ENCODE measurements at places on chromosomes 6 and 20.
A peak's percentile ranks its signal among the peaks of the same experiment; 100 is the strongest.

- no peak for DNase-seq
These were observed 33.4 kb downstream of the TRAF3IP2 start for GRCh38 chr6:111572216-111572706.

GRCh38 chr20:62676976-62677375 lies 31.7 kb upstream of the NTSR1 start:
- DNase-seq, result no peak

DNA sequence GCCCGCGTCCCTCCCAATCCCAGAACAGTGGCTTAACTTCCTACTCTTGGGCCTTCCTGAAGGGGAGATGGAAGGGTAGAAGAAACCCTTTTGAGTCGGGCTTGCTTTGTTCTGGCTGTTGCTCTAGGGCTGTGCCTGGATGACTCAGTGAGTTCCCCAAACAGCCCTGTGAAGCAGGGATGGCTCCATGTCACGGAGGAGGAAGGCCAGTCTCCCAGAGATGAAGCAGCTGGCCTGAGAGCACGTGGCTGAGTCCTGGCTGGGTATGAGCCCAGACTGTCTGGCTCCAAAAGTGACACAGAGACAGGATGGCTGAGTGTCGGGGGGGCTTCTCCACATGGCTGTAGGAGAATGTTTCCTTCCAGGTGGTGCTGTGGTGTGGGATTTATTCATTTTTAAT lies 4.6 kb downstream of the SYTL3 start:
- peak; percentile 77 for DNase-seq

- no peak for DNase-seq
These were observed 50.3 kb upstream of the CDKAL1 start for GRCh38 chr6:20483887-20484497.

GRCh38 chr6:99349171-99350141 lies at the start of gene FAXC:
FAXC (minus strand) TSS chr6:99349674; CDS start chr6:99349372, 302 bp downstream.
- DNase-seq, result no peak

GRCh38 chr20:47311211-47311610 lies 45.3 kb downstream of the ZMYND8 start:
- no peak for DNase-seq

GRCh38 chr6:132934496-132934895 lies 120.1 kb downstream of the RPS12 start:
- no peak for DNase-seq

- peak; percentile 73 for DNase-seq
These were observed 169.1 kb upstream of the CDYL start for GRCh38 chr6:4606821-4607704.
